Endothelial cell of umbilical vein (primary cell): ENCODE measurements at places on chromosomes 5 and 9. TPM values are rescaled to one million over a fixed set of nuclear protein-coding genes. Genes with fewer than 3 reads are reported as not detected.
A peak's percentile ranks its signal among the peaks of the same experiment; 100 is the strongest.

GRCh38 chr9:134633362-134634142, 8.1 kb upstream of the COL5A1 start:
- no peak for DNase-seq

- DNase-seq: no peak
Observed at GRCh38 chr9:71895955-71896354, 15.0 kb downstream of the ABHD17B start.

- DNase-seq: no peak
Observed at GRCh38 chr5:28296254-28297013, 1258.0 kb upstream of the CDH9 start.

- DNase-seq: peak; percentile 24
Observed at GRCh38 chr9:35070823-35071813, 1.3 kb downstream of the VCP start.

Gene ARL14EPL
- 0.58 TPM in 1 of 2 replicates, not detected in the other for total RNA-seq

- no peak for DNase-seq
Observed at GRCh38 chr5:149521739-149522685, 29.2 kb downstream of the CSNK1A1 start.

DNA sequence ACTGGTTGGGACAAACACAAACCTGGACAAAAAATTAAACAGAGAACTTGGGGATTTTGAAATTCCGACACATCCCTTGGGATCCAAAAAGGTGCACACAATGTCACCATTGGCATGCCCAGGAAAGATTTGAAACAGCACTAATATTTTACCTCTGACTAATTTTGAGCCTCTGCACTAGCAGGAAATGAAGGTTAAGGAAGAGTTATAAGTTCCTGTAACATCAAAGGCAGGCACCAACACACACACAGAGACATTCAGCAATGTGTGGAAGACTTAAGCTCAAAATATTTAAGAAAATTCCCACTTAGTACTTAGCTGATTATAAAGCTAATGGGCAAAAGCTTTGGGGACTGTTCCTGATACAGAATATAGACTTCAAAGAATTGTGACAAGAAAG, 247.0 kb downstream of the CDH9 start:
- DNase-seq: no peak

GRCh38 chr9:81460693-81461092, 228.7 kb downstream of the TLE1 start:
- no peak for DNase-seq

DNA sequence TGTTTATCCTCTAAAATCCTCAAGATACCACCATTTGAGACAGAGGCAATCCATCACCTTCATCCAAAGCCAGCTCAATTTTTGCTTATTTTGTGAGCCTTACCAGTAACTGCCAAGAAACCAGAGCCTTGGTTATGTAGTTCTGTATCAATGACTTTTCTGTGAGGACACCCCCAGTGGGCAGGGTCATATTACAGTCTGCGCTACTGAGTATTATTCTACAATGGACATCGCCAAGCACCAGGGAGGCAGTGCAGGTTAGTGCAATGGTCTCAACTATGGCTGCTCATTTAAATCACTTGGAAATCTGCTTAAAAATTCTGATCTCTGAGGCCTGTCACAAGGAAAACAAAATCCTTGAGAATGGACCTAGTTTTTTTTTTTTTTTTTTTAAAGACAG, 90.5 kb upstream of the NIPAL4 start:
- no peak for DNase-seq

Gene SLC27A6
- total RNA-seq: 0.18 TPM in 1 of 2 replicates, not detected in the other

Gene CCDC152
- 2.1 and 2.8 TPM in 2 replicates for total RNA-seq

Gene INSL4
- total RNA-seq: not detected in 2 replicates

DNA sequence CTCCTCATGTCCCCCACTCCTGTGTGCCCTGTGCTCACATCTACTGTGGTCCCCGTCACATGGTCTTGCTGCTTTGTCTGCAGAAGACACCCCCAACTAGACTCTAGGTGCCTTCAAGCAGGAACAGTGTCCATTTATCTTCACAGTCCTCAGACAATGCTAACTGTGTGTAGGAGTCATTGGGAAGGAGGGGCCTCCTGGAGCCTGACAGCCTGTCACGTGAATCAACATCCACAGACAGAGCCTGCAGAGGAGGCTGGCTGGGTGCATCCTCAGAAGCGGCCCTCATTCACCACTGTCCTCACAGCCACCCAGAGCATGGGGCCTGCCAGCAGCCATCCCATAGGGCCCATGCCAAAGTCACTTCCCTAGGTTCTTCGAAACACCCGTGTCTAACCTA, 98.7 kb downstream of the MED10 start:
- no peak for DNase-seq

DNA sequence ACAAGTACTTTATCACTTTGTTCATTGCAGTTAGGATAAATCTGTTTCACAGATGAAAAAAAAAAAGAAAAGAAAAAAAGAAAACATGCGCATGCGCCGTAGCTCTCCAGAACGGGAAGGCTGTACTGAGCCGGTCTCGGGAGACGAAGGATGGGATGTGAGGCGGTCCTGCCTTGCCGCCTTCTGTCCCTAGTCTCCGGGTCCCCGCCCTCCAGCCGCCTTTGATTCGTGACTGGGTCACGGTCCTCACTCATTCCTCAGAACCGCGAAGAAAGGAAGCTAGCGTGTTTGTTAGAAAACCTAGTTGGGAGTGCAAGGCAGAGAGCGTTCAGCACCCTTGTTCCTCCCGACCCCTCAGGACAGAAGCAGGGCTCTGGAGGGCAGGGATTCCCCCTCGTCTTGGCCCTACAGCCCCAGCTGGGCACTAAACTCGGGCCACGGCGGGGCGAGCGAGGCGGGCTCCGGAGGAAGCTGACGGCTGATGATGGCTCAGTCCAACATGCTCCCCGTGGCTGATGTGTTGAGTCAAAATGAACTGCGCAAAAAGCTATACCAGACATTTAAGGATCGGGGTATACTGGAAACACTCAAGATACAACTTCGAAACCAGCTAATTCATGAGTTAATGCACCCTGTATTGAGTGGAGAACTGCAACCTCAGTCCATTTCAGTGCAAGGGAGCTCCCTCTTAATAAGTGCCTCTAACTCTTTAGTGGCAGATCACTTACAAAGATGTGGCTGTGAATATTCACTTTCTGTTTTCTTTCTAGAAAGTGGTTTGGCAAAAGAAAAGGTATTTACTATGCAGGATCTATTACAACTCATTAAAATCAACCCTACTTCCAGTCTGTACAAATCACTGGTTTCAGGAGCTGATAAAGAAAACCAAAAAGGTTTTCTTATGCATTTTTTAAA, 40.0 kb downstream of the CPLANE1 start:
- DNase-seq: peak; percentile 31

DNA sequence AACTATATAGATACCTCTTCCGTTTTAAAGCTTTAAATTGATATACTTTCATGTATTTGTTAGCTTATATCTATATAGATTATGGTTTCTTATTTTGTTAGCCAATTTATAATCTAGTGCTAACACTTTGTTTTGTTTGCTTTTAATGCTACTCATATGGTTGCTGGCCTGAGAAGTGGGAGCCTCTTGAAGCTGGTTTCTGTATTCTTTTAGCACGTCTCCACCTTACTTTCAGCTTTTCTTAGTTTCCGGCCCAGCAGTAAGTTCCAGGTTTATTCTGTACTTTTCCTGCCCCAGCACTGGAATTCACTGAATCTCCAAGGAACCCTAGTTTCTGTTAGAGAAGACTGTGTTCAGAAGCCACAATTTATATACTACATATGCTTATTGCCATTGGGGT, 458.9 kb downstream of the PRR16 start:
- no peak for DNase-seq

Gene SH3RF2
- 0.84 and 0.90 TPM in 2 replicates for total RNA-seq

- no peak for DNase-seq
Observed at GRCh38 chr9:7901621-7902020, 102.0 kb upstream of the DMAC1 start.

Gene PCDHA10
- 0.07 and 0.18 TPM in 2 replicates for total RNA-seq

Gene PCDHA9
- total RNA-seq: not detected in 2 replicates

- DNase-seq: peak; percentile 69
Observed at GRCh38 chr5:66443462-66444130, 152.6 kb upstream of the MAST4 start.

GRCh38 chr9:110579034-110579861, at the start of gene SVEP1:
Gene SVEP1, minus strand, starts transcription at chr9:110579741. Its CDS starts 198 bp downstream, at chr9:110579543.
- DNase-seq: peak; percentile 46

DNA sequence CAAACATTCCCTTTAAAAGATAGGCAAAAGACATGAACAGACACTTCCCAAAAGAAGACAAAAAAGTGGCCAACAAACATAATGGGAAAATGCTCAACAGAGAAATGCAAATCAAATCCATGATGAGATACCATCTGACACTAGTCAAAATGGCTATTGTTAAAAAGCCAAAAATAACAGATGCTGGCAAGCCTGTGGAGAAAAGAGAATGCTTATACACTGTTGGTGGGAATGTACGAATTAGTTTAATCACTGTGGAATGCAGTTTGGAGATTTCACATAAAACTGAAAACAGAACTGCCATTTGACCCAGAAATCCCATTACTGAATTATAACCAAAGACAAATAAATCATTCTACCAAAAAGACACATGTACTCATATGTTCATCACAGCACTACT, 58.3 kb upstream of the WDR41 start:
- no peak for DNase-seq

DNA sequence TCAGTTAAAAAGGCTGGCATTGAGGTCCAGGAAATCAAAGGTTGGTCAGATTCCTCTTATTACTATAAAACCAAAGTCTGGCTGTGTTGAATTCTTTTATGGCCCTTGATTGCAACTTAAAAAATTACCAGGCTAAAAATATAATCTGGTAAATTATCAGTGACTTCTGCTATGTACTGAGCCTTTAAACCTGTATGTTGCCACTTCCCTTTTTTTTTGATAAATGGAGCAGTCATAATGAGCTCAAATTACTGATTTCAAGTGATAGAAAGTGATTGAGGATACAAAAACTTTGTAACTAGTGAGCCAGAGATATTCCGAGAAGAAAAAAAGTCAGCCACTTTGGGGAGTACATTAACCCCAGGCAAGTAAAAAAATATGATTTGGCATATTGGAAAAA, 100.1 kb downstream of the GIN1 start:
- no peak for DNase-seq

Gene GADD45G
- 0.64 and 1.0 TPM in 2 replicates for total RNA-seq
